ENCODE measurements at places on chromosomes 1 and 21.

DNA sequence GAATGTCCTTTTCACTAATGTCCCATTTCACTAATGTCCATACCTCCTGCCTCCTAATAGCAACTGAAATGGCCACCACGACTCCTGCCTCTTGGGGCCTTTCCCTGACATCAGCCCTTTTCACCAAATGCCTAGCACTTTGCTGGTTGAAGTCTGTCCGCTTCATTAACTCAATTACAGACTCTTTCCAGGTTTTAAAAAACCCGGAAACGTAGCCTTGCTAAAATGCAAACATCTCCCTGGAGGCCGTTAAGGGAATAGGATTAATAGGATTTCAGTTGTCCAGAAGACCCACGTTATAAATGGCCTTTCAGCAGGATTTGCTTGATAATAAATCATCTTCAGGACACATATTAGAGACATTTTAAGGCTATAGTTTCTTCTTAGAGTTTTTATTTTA, 25.7 kb upstream of the ERO1B start:
- DNase-seq: no peak

DNA sequence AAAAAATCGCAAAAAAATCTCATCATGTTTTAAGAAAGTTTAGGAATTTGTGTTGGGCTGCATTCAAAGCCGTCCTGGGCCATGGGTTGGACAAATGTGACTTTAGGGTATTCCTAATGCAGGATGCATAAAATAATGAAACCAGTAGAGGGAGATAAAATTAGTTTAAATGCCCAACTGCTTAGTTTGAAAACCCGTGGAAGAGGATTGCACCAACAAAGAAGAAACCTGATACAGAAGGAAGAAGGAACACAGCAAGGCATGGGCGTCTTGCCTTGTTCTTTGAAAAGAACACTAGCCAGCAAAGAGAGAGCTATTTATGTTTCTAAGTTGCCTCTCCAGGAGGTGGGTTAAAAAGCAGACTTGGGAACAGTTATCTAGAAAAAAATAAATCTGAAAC, 37.9 kb downstream of the WDR3 start:
- no peak for DNase-seq

DNA sequence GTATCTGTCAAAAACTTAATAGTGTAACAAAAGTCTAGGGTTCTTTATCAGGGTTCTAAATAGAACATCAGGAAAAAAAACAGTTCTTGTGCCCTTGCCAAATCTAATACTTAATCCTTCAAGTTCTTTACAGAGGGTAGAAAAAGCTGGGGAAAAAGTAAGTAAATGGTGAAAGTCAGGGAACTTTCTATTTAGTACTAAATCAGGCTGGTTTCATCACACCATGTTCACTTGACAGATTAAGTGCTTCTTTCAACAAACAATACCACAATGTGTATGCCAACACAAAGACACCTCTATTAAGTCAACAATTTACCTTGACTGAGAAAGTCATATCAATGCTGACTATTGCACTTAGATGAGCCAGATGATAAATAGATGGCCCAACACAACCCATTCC, 9.7 kb downstream of the DBT start:
- DNase-seq: no peak

DNA sequence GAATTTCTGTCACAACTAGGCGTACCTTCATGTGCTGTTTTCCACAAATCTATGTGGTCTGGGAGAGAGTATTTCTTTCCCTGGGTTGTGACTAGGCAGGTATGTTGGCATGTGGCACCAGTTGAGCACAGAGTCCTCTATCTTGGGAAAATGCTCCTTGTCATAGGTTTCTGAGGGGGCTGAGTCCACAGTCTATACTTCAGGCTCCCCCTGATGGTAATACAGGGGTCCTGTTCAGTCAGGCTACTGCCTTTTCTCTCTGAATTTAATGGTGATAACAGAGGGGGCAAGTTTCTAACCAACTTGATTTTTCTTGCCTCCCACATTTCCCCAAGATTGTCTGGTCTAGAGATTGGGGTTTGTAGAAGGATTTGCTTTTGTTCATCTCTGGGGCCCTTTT, 35.8 kb downstream of the VANGL1 start:
- DNase-seq: no peak

DNA sequence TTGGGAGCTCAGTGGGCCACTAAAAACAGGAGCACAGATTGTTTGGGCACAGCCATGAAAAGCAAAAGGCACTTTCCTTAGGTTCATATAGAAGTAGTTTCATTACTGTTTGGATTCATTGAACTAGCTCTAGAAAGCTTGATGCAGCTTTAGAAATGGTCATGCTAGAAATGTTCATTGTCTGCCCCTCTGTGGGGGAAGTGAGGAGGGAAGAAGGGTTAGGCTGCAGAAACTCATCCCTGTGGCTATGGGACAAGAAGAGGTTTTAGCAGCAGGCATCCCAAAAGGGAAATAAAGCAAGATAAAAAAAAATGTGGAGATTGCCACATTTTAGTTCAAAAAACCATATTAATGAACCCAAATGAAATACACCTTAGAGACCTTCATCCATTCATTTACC, 359.6 kb upstream of the PTBP2 start:
- no peak for DNase-seq

- no peak for DNase-seq
These were observed 55.0 kb downstream of the TRAF5 start for GRCh38 chr1:211381481-211382181.

DNA sequence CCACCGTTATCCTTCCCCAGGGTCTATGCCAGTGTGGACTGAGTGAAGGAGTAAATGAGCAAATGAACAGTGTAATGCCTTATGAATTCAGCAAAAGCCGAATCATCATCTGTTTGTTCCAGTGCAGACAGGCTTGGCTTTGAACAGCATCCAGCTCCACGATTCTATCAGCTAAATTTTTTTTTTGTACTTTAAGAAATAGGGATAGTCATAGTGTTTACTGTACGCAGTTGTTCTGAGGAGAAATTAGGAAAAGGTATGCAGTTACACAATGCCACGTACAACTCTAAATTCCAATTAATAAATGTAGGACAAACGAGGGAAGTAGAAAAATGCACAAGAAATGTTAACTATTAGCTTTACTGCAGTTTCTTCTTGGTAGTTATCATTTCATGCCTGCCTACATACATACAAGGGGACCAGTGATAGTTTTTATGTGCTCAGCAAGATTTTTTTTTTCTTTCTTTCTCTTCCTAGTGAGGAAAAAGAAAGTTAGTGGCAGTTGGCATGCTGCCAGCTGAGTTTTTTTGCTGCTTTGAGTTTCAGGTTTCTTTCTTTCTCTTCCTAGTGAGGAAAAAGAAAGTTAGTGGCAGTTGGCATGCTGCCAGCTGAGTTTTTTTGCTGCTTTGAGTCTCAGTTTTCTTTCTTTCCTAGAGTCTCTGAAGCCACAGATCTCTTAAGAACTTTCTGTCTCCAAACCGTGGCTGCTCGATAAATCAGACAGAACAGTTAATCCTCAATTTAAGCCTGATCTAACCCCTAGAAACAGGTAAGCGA, at the start of gene IFI44L:
TSS of gene IFI44L (plus strand) at position 646 of the 777 bp plus-strand sequence. CDS start 7,468 bp downstream, outside the sequence.
- DNase-seq: peak; percentile 69

DNA sequence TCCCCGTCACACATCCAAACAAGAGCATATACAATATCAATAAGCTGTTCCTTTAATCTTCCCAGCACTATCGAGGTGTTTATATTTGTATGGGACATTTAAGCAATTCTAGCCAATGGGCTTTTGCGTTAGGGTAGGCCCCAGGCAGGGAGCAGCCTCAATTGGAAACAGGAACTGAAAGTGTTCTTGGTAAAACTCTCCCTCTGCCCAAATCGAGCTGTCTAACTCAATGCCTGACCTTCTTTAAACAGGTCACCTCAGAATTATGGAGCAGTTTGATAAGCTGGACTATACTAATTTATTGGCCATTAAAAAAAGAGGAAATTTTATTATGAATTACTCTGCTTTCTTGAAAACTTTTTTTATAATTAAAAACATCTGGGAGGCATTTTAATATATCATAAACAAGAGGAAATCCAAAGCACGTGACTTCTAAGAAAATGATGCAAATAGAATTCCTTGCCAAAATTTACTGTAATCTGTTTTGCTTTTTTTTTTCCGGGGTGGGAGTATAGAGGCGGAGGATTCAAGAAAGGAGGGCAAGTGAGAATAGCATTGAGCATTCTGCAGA, 498.1 kb downstream of the LMO4 start:
- no peak for DNase-seq

DNA sequence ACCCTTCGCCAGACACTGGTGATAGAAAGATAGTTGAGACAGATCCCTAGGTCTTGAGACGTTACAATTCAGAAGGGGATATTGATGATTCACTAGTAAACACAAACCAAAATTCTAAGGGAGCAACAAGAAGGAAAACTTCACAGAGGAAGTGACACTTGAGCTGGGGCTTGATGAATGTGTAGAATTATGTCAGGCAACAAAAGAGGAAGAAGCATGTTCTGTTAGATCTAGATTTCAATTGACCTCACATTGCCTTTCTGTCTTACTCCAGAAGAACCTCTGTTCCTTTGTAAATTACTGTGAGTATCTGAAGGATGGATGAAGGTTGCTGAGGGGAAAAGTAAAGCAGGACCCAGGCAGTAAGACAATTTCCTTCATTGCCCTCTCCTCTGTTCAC, 328.2 kb downstream of the KCTD3 start:
- DNase-seq: no peak

DNA sequence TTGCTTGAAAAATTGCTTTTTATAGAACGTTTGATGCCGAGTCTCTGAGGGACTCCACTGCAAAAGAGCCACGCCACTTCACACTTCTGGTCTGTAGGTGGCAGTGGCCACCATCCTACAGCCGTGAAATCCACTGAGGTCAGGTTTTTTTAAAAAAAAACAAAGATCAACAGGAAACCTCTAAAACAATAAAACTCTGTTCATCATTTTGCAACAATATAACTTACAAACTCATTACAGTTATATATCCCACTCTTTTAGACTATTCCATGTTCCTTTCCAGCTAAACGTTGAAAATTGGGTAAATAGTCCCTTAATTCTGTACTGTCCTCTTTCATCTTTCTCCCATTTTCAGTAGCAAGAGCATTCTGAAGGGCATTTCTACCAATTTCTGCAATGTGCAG, 64.6 kb upstream of the FMN2 start:
- no peak for DNase-seq

DNA sequence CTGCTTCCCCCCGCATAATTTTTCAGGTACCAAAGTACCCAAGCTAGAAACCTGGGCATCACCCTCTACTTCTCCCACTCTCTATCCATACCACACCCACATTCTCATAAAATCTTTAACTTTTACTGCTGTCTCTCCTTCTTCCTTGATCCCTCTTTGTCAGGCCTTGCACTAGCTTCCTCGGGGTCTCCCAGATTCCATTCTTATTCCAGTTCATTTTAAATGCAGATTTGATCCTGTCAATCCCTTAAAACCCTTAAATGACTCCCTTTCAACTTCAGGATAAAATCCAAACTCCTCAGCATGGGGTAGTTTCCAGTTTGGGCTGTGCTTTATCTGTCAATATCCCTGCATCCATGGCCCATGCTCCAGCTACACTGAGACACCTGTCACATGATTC, 343.5 kb downstream of the PBX1 start:
- no peak for DNase-seq

DNA sequence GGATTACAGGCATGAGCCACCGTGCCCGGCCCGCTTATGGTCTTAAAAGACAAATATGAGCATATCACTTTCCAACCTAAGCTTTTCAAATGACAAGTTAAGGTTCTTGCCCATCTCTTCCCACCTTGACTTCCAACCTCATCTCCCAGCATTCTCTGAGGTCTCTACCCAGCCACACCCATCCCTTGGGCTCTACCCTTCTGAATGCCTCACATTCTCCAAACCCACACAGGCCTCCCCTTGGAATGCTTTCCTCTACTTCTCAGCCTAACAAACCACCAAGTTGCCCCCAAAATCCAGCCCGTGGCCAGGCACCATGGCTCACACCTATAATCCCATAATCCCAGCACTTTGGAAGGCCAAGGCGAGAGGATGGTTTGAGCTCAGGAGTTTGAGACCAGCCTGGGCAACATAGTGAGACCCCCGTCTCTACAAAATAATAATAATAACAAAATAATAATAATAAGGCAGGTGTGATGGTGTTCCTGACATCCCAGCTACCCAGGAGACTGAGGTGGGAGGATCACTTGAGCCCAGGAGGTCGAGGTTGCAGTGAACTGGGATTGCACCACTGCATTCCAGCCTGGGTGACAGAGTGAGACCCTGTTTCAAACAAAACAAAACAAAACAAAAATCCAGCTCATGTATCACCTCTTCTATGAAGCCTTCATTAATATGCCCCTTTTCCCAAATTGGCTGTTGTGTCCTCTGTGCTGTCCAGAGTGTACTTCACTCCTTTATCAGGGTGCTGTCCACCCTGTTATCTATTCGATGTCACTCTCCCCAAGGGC, 11.2 kb downstream of the DCST2 start:
- no peak for DNase-seq

GRCh38 chr1:248696261-248696660, 6.3 kb downstream of the OR14I1 start:
- no peak for DNase-seq

- DNase-seq: no peak
These were observed 54.7 kb downstream of the ASH1L start for GRCh38 chr1:155507945-155508344.

- DNase-seq: no peak
These were observed 131.8 kb upstream of the PKN2 start for GRCh38 chr1:88552226-88552625.

- DNase-seq: no peak
These were observed 33.3 kb downstream of the ZNF281 start for GRCh38 chr1:200376528-200376927.

- no peak for DNase-seq
These were observed 75.4 kb downstream of the RUNX1 start for GRCh38 chr21:34973685-34974084.

DNA sequence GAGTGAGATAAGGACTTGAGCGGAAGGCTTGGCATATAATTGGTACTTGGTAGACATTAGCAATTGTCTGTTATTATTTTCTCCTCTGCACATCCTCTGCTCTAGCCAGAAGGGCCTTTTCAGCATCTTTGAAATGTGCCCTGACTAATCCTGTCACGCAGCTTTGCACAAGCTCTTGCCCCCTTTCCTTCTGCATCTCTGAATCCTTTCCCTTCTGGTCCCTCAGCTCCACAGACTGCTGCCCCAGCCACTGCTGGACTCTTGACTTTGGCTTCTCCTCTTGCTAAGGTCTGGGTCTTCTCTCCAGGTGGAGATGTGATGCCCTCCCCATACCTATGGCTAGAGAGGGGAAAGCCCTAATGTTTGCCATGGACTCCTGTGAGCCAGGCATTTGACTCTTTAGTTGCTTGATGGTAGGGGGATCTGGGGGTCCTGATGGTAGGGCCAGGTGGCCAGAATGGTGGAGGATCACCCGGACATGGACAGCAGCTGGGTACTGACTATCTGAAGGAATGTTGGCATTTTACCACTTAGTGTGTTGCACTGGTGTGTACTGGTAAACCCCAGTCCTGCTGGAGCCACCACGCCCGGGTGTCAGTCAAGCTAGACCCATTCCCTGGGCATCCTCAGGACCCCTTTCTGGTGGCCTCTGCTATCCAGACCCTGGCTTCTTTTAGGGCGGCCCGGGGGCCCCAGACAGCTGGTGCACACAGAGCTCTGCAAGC, 4.4 kb downstream of the HPCA start:
- DNase-seq: no peak

- DNase-seq: no peak
These were observed 17.1 kb upstream of the EPHA2 start for GRCh38 chr1:16172964-16173446.
